ENCODE measurements at places on chromosomes 1 and 21.

- DNase-seq: no peak
These were observed 78.4 kb downstream of the UCK2 start for GRCh38 chr1:165905853-165906252.

DNA sequence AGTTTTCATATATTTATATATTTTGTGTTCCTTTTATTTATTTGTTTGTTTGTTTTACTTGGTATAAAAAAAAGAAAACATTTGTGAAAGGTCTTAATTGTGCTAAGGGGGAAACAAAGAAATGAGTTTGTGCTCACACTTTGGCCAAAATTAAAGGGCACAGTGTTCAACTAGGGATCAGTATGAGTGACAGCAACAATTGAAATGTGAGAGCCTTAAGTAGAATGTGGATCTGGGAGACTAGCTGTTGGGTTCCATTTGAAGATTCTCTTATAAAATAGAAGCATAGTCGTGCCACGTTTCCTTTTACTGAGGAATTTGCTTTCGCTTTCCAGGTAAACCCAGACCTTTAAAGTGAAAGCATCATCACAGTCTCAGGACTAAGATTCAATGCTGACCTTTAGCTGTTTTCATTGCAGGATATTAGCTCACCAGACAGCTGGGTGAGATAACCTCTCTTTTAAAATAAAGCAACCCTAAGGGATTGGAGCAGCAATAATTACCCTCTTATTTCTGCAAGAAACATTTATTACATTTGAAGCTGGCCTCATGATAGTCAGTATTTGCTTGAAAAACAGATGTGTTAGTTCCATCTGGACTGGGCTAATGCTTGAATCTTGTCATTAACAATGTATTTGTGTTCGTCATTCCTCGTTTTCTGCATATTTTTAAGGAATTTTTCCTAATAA, 37.1 kb upstream of the CD55 start:
- DNase-seq: no peak

GRCh38 chr21:42071146-42071737, at the start of gene UMODL1:
UMODL1 (plus strand) TSS chr21:42071317; CDS start chr21:42071317, 0 bp downstream.
- DNase-seq: no peak

DNA sequence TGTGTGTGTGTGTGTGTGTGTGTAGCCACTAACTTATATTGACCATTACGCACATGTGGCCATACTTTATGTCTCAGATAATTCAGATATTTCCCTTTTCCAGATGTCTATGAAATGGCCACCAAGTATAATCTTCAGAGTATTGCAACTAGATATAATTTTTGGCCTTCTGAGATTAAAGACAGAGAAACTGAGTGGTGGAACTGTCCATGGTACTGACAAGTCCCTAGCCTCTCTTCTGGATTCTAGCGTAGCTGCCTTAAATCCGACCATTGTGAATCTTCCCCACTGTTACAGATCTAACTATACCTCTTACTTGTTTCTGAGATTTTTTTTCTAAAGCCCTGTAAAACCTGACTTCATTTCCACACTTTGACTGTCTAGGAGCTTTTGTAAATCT, 100.0 kb upstream of the SERTAD4 start:
- DNase-seq: peak; percentile 73

DNA sequence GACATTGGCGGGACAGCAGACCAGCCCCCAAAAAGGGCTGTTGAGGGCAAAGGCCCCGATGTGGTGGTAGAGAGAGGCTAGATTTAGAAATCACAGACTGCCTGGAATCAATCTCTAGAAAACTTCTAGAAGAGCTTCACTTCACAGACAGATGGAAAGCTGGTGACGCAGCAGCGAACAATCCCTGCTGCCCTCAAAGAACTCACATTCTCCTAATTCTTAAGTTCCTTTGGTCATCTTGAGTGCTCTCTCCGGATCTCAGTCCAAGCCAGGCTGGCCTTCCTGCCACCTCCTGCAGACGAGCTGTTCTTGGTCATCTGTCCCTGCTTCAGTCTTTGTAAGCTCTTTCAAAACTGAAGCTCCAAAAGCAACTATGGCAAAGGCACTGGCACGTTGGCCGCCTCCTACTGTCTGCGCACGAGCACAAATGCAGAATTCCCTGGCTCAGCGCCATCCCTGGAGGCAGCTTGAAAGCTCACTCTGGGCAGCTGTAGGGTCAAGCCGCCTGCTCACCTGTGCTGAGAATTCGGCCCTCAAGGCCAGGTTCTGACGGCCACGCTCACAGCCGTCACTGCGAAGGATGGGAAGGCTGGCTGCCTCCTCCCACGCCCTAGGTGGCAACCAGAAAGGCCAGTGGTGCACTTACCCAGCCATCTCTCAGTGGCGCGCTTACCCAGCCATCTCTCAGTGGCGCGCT, 110.6 kb downstream of the NPHP4 start:
- DNase-seq: peak; percentile 29

DNA sequence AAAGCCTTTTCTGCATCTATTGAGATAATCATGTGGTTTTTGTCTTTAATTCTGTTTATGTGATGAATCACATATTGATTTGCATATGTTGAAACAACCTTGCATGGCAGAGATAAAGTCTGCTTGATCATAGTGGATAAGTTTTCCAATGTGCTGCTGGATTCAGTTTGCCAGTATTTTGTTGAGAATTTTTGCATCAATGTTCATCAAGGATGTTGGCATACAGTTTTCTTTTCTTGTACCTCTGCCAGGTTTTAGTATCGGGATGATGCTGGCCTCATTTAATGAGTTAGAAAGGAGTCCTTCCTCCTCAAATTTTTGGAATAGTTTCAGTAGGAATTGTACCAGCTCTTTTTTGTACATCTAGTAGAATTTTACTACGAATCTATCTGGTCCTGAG, 55.0 kb downstream of the COL24A1 start:
- DNase-seq: no peak

GRCh38 chr1:168629466-168629865, 53.1 kb downstream of the XCL1 start:
- DNase-seq: no peak

DNA sequence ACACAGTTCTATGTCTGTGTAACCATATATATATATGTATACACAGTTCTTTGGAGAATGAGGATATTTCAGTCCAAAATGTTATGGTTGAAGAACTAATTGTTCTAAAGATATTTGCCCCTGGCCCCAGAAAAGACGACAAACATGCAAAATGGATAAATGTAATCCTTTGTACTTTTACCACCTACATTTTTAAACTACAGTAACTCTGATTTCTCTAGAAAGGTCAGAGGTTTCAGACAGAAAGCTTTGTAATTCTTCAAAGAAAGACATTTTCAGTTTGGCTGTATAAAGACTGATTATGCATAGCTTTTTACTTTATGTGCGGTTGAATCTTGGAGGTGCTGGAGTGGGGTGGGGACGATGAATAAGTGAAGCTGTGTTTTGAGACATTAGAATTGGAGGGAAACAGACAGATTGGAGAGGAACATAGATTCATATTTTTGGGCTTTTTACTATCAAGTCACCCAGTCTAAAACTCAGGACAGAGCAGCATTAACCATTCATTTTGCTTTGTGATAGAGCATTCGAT, 16.6 kb downstream of the NFIA start:
- no peak for DNase-seq

DNA sequence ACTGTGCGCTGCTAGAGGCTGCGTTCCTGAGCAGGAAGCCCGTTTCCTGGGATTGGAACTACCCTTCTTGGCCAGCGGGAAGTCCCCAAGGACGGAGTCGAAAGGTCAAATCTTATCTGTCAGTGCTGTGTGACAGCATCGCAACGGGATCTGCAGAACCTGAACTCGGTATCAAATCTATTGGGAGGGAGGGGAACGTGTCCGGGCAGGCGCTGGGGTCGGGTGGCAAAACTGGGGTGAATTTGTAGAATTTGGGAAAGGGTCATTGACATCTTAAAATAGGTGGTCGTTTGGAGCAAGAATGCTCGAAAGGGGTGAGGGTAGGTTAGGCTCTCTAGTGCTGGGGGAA, 725 bp upstream of the ARPC5 start:
- DNase-seq: no peak

- DNase-seq: no peak
These were observed 54.3 kb downstream of the ST6GALNAC5 start for GRCh38 chr1:76921590-76921989.

GRCh38 chr1:29523576-29523975, 287.3 kb downstream of the PTPRU start:
- no peak for DNase-seq

GRCh38 chr1:85153149-85153891, 47.5 kb downstream of the SYDE2 start:
- no peak for DNase-seq

- no peak for DNase-seq
These were observed 333.6 kb upstream of the CAMK1G start for GRCh38 chr1:209249785-209250440.

- DNase-seq: no peak
These were observed 154.6 kb upstream of the HMGB4 start for GRCh38 chr1:33709174-33709782.

DNA sequence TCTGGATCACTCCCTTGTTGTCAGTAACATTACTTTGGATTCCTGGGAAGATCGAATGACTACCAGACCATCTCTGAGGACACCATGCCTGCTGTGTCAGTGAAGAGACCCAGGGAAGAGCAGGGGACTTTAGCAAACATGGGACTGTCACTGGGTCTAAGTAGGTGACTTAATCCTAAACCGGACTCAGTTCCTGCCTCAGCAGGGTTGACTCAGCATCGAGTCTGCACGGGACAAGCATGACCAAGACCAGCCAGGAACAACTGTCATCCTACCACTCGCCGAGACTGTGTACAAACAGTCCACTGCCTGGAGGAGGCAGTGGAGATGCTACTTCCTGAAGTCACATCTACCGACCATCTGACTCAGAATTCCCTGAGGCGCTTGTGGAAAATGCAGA, 53.2 kb upstream of the RAB4A start:
- DNase-seq: peak; percentile 43

DNA sequence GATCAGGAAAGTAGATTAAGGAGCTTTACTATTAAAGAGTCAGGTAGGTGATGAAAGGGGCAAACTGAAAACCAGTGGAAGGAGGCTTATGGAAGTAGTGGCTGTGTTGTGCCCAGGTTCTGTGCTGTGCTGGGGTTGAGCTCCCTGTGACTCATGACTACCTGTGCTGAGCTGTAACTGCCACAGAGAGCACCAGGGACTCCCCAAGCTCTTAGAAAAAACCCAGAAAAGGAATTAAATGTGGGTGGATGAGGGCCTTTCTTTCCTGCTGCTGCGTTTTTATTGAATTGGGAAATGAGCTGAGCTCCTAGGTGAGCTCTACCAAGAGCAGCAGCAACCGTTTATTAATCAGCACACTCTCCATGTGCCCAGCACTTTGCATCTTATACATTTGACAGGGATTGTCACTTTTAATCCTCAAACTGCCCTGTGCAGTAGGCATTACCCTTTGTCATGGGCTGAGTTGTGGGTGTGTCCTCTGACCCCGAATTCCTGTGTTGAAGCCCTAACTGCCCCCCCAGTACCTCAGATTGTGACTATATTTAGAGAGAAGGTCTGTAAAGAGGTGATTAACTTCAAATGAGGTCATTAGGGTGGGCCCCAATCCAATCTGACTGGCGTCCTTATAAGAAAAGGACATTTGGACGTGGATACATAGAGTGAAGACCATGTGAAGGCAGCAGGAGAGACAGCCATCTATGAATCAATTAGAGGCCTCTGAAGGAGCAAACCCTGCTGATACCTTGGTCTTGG, 65.4 kb downstream of the AK4 start:
- no peak for DNase-seq

GRCh38 chr1:210558302-210558701, 229.6 kb downstream of the HHAT start:
- DNase-seq: no peak

GRCh38 chr21:22890656-22891055, 1892.4 kb downstream of the NCAM2 start:
- no peak for DNase-seq

- no peak for DNase-seq
These were observed 75.0 kb downstream of the SSBP3 start for GRCh38 chr1:54331091-54331772.

DNA sequence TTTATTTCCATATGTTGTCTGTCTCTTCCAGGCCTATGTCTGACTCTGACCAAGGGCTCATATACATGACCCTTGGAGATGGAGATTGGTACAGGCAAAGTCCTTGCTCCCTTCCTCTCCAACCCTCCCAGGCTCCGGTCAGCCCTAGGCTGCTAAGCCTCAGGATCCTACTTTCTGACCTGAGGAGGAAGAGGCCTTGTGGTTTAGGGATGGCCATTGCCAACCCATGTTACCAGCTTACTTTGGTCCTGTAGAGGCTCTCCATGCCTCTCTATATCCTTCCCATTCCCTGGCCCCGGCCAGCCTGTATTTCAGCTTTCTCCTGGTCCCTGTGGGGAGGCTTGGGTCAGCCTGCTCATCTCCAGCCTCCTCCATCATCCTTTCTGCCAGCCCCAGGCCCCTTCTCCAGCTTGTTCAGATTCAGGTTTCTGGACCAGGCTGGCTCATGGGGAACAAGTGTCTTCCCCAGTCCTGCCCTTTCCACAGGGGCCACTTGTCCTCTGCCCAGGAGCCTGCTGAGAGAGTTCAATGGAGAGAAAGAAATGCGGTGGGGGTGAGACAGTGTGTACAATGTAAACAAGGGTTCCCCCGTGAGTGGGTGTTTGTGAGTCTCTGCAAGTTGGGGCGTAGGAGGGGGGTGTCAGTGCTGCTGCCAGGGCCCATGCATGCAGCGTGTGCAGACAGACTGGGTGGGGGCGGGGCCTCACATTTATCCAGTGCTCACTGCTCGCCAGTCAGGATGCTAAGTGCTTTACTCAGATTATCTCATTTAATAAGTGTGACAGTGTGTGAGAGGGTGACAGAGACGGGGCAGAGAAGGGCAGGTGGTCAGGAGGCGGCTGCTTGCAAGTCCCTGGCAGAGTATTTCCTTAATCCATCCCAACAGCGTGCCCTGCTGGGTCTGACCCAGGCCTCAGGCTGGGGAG, 31.3 kb upstream of the FOXO6 start:
- DNase-seq: no peak

GRCh38 chr1:7614576-7615074, 156.5 kb upstream of the VAMP3 start:
- DNase-seq: no peak

- no peak for DNase-seq
These were observed 648 bp upstream of the DR1 start for GRCh38 chr1:93344886-93345632.

GRCh38 chr1:21294266-21294989, 4.2 kb upstream of the ECE1 start:
- no peak for DNase-seq

DNA sequence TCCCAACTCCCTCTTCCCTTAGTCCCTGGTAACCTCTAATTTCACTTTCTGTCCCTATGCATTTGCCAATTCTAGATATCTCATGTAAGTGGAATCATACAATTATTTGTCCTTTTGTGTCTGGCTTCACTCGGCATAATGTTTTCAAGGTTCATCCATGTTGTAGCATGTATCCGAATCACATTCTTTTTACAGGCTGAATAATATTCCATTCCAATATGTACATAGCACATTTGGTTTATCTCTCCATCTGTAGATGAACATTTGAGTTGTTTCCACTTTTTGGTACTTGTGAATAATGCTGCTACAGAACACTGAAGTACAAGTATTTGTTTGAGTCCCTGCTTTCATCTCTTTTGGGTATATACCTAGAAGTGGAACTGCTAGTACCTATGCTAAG, 857 bp upstream of the LYPLAL1 start:
- no peak for DNase-seq
